ENCODE measurements at places on chromosomes 11 and 22. TPM values are rescaled to one million over a fixed set of nuclear protein-coding genes. Genes with fewer than 3 reads are reported as not detected.

The DCDC1 gene
- total RNA-seq: not detected

The BTG4 gene
- total RNA-seq: not detected

The SLC22A12 gene
- not detected for total RNA-seq

The SC5D gene
- 34.6 TPM for total RNA-seq

The RBMXL2 gene
- not detected for total RNA-seq

The FOLR1 gene
- total RNA-seq: not detected

The OR56A1 gene
- not detected for total RNA-seq

The DCHS1 gene
- 12.8 TPM for total RNA-seq

The SLC22A9 gene
- not detected for total RNA-seq

The APOBEC3F gene
- total RNA-seq: 4.3 TPM

The ABCG4 gene
- total RNA-seq: 0.29 TPM

The POLDIP3 gene
- total RNA-seq: 30.3 TPM

The KLHL35 gene
- 1.8 TPM for total RNA-seq

The SMTNL1 gene
- total RNA-seq: not detected

The TMEM132A gene
- 22.2 TPM for total RNA-seq

The SOX6 gene
- total RNA-seq: not detected

The NCAM1 gene
- total RNA-seq: 6.9 TPM

The PCNX3 gene
- 36.0 TPM for total RNA-seq

The CPT1A gene
- total RNA-seq: 11.5 TPM

Measured in myometrial cell (primary cell).